ENCODE measurements at places on chromosomes 2 and 18.

- no peak for DNase-seq
Measured at GRCh38 chr2:61853086-61853846, 594 bp downstream of the FAM161A start.

- no peak for DNase-seq
Measured at GRCh38 chr18:59898093-59898492, 1.7 kb upstream of the PMAIP1 start.

DNA sequence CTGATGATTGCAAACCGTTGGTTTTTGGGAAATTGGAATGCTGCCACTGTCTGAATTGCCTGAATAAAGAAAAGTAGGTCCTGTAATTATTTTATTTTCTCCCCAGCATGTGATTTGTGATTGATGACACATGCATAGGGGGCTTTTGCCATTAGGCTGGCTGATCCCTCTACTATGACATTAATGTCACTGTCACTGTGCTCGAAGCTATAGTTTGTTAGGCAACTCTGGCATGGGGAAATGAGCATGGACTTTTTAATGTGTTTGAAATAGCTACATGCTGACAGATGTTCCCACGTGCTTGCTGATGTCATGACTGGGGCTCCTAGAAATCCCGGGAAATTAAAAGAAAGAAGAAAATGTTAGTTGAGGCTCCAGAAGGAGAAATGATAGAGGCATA is 99.1 kb downstream of the HRH4 start:
- no peak for DNase-seq

DNA sequence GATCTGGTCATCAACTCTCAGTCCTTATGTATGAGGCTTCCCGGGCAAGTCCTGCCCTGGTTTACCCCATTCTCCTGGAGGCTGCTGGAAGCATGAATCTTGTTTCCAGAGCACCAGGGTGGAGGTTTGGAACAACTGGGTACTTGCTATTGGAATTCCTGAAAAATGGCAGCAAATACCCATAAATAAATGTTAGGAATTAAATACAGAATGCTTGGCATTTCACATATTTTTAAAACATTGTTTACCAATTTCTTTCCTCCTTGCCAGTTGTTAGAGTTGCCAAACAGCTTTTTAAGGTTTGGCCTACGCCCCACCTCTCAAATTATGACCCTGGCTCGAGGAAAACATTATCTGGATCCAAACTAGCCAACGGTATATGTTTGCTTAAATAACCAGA is 90.6 kb upstream of the ZCCHC2 start:
- no peak for DNase-seq

DNA sequence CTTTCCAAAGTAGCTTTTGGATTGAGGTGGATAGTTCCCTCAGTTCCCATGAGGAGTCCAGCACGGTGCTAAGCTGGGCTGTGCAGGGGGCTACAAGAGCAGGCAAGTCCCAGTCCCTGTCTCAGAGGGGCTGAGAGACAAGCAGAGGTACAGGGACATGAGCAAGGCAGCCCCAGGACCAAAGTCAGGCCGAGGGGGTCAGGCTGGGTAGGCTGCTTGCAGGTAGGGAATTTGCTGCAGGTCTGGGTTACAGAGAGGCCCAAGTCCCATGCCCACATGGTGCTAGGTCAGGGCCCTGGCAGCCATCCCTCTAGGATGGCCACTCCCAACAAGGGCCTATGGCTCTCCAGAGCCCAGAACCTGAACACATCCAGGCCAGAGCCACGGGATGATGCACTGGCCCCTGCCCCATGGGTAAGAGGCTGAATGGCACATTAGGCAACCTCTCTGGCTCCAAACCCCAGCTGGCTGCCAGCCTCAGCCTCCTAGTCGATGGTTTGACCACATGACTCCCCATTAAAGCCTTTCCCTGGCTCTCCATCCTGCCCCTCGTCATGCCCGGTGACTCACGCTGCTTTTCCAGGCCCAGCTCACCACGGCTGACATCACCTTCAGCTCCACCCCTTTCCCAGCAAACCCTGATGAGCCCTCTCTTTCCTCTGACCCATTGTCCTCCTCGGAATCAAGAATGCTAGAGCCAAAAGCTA is 83.7 kb downstream of the SDC1 start:
- no peak for DNase-seq

DNA sequence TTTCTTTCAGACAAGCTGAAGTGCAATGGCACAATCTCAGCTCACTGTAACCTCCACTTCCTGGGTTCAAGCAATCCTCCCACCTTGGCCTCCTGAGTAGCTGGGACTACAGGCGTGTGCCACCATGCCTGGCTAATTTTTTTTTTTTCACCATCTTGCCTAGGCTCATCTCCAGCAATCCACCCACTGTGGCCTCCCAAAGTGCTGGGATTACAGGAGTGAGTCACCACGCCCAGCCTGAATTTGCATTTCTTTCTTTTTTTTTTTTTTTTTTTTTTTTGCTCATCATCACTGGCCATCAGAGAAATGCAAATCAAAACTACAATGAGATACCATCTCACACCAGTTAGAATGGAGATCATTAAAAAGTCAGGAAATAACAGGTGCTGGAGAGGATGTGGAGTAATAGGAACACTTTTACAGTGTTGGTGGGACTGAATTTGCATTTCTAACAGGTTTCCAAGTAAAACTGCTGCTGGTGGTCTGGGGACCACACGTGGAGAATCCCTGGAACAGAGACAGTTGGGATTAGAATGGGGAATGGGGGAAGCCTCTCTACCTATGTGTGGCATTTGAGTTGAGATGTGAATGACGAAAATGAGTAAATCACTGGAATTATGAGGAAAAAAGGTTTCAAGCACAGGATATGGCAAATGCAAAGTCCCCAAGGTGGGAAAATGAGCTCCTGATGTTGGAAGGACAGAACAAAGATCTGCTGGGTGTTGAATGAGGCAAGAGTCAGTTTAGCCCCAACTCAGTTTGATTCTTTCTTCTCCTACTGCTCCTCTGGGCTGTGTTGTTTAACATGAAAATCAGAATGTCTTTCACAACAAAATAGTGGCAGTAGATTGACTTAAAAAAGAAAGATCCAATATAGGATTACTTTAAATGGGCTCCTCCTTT is 88.8 kb upstream of the MAP4K4 start:
- DNase-seq = no peak

DNA sequence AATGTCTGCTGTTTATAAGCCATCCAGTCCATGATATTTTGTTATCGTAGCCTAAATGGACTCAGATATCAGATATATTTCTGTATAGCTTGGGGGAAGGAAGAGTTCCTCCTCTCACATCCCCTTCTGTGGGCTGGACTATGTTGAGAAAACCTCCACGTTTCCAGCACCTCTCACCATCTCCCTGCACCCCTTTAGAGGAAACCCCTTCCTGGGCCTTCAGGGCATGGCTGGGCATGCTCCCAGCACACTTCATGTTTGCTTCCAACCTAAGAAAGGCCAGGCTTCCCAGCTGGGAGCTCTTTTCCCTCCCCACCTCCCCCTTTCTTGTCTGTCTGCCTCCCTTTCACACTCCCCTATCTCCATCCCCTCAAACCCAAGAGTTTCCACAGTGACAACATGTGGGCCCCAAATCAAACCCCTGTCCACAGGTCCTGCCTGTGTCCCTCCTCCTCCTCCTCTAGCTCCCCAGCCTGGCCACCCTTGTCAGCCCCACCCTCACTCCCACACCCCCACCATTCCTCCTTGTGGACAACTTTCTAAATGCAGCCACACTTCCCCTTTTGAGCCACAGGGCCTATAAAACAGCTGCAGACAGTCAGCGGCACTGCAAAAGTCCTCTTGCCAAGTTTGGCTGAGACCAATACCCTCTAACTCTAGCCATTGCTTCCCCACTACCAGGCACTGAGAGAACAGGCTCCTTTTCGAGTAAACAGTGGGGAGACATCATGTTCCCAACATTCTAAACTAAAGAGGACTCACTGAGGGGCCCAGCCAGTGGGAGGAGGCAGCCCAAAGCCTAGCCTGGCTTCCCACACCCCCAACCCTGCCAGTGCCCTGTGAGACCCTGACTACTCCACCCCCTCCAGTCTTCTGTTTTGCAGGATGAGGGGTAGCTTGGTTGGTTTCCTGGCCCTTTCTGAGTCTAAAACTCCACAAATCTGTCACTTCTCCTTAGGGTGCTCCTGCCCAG is 120.5 kb downstream of the ZFP36L2 start:
- no peak for DNase-seq

- no peak for DNase-seq
Measured at GRCh38 chr2:156874707-156875106, 382.8 kb upstream of the GALNT5 start.

DNA sequence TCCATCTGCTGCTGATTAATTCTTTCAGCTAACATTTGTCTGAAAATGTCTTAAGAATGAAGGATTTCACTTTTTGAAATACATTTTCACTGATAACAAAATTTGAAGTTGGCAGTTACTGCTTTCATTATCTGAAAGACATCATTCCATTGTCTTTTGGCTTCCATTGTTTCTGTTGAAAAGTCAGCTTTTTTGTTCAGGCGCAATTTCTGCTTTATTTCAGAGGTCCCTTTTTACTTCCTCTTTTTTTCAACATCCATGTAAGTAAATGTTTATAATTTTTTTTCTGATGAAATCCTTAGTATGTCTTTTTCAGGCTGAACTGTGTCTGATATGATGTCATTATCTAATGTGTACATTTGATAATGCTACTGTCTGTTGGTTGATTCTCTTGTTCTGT is 184.2 kb downstream of the RND3 start:
- no peak for DNase-seq

DNA sequence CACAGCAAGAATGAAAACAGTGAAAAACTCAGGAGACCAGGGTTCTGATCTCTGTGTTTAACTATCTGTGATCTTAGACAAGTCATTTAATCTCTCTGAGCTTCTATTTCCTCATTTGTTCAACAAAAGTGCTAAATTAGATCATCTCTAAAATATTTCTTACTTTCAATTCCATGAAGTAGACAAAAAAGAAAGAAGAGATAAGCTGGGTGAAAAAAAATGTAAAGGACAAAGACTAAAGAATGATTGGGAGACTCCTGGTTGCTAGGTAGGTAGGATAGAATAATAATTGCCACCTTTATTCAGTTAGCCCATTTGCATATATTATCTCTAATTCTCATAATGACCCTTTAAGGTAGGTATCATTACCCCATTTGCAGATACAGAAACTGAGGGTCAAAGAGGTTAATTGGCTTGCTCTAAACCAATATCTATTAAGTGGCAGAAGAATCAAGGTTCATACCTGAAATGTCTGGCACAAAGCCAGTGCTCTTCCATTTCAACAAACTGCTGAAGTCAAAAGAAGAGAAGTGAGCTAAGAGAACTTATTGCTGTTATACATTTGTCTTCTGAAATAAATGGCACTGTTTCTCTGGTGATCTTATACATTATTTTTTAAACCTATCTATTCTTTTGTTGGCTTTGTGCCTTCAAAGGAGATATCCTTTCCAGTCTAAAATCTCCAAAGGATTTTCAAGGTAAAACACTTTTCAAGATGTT is 141.7 kb downstream of the OTX1 start:
- no peak for DNase-seq

DNA sequence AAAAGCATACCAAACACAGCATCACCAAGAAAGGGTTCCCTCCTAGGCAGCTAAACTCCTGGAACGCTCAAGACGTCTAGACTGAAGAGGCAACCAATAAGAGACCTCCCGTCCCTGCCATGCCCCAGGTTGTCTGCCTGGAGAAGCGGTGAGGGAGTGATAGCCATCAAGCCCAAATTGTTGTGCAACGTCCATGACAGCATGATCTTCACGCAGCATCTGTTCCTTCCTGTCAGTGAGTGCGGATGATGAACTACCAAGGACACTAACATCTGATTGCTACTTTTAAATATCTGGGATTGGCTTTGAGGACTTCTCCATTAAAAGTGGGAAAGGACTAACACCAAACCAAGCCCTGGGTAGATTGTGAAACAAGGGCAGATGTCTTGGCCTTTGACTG is 149.7 kb downstream of the TXNL1 start:
- DNase-seq = no peak

DNA sequence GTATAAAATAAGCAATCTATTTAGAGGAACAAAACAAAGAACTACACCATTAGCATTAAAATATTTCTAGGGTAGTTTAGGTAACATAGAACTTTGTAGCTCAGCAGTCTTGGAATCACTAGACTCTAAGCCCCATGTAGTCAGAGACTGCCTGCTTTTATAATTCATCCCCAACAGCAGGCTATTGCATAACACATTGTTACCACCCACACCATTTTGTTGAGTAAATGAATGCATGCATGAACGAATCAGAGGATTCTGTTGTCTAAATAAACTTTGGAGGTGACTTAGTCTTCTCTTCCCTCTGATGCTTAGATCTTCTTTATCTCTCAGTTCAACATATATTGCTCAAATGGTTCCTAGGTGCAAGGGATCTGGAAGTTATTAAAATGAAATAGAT is 167.6 kb upstream of the TNP1 start:
- DNase-seq = no peak

GRCh38 chr2:218021536-218022071 is 18.8 kb upstream of the TNS1 start:
- no peak for DNase-seq

- no peak for DNase-seq
Measured at GRCh38 chr2:39875182-39875913, 96.3 kb upstream of the THUMPD2 start.

DNA sequence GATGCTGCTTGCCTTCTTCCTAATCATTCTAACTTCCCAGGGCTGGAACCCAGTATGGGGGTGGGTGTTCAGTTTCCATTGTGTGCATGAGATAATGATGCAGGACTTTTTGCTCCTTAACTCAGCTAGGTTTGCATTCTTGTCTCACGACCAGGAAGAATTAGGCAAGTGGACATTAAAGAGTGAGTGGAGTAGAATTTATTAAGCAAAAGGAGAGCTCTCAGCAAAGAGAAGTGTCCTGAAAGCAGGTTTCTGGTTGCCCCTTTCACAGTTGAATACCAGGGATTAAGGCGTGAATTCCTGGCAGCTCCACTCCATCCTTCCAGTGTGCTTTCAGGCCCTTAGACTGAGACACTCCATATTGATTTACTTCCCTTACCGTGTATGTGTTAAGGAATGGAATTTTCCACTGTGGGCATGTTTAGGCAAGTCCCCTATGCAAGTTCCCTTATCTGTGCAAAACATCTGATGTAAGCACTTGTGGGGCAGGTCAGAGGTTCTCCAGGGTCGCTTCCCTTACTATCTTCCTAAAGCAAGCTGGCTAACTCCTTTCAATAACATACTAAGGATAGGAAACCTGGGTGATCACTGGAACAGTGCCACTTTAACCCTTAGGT is 126.5 kb downstream of the GPR39 start:
- no peak for DNase-seq

DNA sequence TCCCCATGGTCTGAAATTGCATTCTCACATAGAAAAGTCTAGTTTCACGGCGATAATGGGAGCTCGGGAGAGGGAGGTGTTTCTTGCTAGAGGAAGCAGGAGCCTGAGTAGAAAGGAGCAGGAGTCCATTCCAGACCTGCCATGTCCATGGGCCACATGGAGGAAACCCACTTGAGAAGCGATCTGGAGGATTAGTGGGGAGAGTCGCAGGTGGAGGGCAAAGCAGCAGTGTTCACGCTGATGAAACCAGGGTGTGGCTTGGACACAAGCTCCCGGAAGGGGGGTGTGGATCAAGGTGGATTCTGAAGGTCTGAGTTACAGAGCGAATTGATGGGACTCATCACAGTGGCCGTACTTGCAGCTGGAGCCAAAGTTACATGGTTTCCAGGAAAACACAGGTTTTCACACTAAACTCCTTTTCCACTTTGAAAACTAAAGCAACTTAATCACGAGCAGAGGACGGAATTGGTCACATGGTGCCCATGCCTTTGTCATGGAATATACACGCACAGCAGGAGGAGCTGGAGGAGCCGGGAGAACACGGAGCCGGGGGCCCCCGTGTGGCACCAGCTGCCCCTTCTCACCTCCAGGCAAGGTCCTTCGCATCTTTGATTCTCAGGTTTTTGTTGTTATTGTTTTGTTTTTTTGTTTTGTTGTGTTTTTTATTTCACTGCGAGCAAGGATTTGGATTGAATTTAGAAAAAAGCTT is 255.1 kb upstream of the MYT1L start:
- DNase-seq = no peak
